ENCODE measurements at places on chromosomes 1 and 21.

GRCh38 chr1:244214009-244214967, 163.2 kb downstream of the ZBTB18 start:
- peak; percentile 80 for DNase-seq

DNA sequence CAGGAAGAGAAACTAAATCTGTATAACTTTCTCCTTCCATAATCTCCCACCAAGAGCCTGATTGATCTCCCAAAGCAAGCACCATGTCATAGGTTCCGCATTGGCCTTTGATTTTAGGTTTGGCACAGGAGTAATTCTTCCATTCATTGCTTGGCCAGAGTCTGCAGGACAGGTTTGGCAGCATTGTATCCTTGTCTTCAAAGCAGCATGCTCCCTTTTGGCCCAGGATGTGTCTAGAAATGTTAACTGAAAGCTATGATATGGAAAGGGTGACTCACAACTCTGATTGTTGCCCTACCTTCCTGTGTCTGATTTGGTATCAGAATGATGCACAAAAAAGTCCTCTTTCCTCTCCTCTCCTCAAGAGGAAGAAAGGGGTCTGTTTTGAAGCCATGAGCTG, 824.3 kb upstream of the PRMT6 start:
- DNase-seq, result no peak

- DNase-seq, result no peak
These were observed 25.7 kb downstream of the ANGPTL7 start for GRCh38 chr1:11214698-11215380.

DNA sequence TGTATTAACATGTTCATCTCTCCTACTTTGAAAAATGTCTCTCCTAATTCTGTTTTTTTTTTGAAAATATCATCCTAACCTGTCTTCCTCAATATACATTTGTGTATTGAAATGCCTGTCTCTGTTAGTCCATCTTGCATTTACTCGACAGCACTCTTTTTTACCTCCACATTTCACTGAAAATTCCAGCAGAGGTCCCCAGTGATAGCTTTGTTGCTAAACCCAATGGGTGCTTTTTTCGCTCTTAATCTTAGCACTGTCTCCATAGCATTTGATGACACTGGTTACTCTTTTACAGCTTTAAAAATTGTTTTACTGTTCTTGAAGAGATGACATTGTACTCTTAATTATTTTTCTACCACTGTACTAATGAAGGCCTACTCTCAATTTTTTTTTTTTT, 10.8 kb downstream of the OSBPL9 start:
- DNase-seq, result peak; percentile 65

- no peak for DNase-seq
These were observed 83.8 kb downstream of the SETD4 start for GRCh38 chr21:35976481-35976880.

DNA sequence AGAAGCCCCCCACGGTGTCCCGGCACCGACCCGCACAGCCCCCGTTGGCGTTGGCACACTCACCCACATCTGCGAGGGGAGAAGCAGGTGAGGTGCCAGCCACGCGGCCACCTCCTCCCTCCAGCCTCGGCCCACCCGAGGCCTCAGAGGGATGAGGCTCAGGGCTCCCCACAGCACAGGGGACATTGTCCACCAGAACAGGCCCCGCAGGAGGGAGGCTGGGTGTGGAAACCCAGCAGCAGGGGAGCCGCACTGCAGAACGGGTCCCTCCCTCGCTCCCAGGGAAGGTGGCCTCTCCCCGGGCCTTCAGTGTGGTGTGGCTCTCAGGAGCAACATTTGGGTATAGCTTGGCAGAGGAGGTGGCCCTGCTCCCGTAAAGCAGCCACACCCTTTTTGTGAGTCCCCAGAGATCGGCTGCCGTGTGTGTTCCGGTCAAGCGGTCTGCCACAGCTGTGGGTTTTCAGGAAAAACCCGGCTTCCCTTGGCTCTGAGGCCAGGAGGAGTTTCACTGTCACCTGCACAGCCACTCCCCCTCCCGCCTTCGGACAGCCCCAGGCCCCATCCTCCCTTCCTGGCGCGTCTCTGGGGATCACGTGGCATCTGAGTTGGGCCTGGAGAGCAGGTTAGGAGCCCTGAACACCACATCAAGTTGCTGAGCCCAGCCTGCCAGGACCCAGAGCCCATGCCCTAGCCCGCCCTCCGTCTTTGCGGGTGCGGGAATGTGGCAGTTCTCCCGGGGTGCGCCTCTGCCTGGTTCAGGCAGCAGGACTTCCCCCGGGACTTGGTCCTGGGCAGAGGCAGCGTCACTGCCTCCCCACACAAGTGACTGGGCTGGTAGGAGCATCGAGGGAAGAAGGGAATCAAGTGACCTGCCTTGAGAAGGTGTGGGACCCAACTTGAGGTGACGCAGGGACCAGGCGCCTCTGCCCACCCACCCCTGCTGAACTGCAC, 64.0 kb downstream of the MEGF6 start:
- DNase-seq, result no peak

GRCh38 chr1:209774592-209774991, 9.8 kb downstream of the C1orf74 start:
- no peak for DNase-seq

GRCh38 chr1:166489356-166489669, 322.5 kb upstream of the FAM78B start:
- DNase-seq, result no peak
